Right ventricle myocardium superior (tissue), 1 donor: ENCODE measurements at places on chromosomes 13 and 19.
A peak's percentile ranks its signal among the peaks of the same experiment; 100 is the strongest.

DNA sequence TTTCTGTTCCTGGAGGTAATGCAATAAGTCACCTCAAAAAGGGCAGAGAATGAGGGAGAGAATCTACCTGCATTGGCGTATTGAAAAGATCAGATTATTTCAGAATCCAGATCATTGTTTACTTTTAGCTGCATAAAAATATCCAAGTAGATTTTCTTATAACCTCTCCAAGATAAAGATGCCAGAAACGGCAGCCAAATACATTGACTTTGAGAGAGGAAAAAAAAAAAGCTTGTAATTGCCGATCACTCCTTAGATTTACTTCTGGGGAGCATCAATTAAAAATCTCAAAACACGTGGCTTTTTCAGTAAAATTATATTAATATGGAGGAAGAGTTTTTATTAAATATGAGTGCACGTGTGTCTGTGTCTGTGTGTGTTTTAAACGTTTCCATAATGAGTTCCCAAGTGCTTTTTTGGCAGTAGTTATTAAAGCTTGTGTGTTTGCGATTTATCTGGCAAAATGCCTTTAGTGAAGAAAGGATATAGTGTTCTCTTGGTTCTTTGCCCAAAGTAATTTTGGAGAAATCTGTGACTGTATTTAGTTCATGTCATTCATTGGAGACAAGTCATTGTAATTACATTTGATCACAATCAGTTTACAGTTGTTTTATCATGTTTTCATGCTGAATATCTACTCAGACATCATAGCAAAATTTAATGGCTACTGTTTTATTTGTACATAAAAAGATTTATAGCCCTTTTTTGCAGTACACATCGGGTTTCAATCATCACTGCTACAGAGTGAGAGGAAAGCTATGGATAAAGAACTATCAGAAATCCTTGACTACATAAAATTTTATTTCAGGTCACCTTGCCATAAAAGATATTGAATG lies 176.1 kb downstream of the TM9SF2 start:
- no peak for DNase-seq

GRCh38 chr13:44768775-44769581 lies 192.8 kb upstream of the TSC22D1 start:
- no peak for DNase-seq

- no peak for DNase-seq
Observed at GRCh38 chr13:96075953-96076543, 13.9 kb upstream of the HS6ST3 start.

- DNase-seq = no peak
Observed at GRCh38 chr19:51448411-51449016, 9.7 kb downstream of the SIGLEC8 start.

GRCh38 chr13:41639955-41640780 lies 182.8 kb downstream of the RGCC start:
- DNase-seq = no peak

DNA sequence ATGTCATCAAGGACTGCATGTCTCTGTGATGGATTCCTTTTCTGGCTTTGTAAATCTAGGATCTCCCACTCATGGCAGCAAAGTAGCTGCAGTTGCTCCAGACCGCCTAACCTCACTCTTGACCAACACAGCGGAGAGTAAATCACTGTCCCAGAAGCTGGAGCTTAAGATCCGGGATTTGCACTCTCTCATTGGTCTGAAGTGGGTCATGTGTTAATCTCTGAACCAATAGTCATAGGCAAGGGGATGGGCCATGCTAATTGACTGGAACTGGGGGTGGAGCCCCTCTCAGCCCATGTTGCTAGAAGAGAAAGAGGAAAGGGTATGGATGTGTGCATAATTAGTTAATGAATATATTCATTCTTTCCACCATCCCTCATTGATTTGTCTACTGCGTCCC lies 34.0 kb downstream of the VAV1 start:
- DNase-seq = no peak

DNA sequence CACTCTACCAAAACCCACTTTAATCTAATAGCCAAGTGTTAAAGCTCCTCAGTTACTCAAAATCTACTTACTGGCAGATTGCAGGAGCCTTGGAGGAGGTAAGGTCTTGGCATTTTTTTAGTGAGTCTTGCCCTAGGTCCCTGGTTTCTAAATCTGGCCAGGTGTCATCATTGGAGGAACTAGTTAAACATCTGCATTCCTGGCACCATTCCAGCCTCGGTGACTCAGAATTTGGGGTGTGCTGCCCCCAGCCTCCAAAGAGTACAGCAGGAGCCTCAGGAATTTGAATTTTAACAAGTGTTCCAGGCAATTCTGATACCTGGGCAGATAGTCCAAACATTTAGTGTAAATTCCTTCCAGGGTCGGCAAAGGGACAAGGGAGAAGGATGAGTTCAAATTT lies 37.4 kb downstream of the KLF5 start:
- no peak for DNase-seq

- DNase-seq = no peak
Observed at GRCh38 chr13:26386026-26386425, 132.1 kb downstream of the CDK8 start.

GRCh38 chr19:36775768-36776167 lies 3.2 kb upstream of the ZNF850 start:
- DNase-seq = peak; percentile 49

GRCh38 chr13:51275101-51275500 lies 52.9 kb downstream of the FAM124A start:
- no peak for DNase-seq

DNA sequence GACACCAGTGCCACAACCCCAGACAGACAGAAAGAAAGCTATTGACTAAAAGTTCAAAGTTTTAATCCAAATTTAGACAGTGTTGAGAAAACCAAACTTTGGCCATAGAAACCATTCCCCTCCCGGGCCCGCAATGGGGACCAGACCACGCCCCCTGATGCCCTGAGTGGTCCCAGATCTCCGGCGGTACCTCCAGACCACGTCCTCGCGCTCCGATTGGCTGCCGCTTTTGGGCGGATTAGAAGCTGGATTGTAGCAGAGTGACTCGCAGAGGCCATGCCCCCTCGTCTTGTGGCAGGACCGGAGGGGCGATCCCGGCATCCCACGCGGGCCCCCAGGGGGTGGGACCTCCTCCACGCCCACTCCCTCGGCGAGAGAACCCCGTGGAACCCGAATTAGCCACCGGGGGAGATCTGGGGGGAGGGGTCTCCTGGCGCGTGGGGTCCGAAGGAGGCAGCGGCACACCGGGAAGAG lies 797 bp upstream of the HSD17B14 start:
- peak; percentile 89 for DNase-seq

GRCh38 chr19:17086120-17086519 lies 10.5 kb downstream of the MYO9B start:
- DNase-seq = no peak

DNA sequence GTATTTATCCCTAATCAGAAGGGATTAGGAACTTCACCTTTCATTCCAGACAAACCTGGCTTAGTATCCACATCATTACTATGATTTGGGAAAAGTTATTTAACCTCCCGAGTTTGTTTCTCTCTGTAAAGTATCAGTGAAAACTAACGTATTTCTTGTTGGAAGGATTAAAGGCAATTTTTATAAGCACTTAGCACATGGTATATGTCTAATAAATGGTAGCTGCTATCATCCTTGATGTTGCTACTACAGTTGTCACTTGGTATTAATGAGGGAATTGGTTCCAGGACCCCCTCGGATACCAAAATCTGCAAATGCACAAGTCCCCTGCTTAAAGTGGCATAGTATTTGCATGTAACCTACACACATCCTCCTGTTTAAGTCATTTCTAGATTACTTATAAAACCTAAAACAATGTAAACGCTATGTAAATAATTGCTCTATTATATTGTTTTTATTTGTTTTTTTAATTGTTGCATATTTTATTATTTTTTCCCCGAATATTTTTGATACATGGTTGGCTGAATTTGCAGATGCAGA lies 42.7 kb upstream of the FAM124A start:
- DNase-seq = no peak

GRCh38 chr19:29478578-29479565 lies 46.9 kb upstream of the VSTM2B start:
- no peak for DNase-seq

DNA sequence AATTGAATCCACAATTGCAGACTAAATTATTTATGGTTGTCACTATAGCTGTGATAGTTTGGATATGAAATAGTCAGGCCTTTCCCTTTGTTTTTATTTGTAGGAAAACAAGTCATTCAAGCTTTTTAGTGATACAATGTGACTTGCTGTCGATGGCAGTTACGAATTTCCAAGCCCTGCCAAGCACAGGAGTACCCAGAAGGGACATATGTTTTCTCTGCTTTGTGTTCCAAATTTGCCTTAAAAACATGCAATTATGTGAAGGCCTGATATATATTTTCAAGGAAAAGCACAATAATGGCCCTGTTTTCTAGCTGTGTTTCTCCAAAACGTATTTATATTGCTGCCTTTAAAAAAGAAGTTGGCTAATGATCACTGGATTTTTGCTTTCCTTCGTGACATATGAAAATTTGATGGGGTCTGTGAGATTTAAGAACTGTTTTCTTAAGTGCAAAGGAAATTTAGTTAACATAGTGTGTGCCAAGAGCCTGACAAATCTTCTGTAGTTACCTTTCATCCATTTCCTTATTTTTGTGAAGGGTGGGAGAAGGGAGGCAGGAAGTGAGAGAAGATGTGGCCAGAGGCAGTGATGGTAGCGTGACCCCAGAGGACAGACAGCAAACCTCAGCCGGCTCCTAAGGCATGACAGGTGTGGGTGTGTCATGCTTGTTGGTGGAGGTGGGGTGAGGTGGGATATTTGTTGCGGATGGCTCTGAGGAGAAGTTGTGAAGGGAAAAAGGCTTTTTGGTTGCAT lies 79.6 kb downstream of the TEX26 start:
- no peak for DNase-seq

DNA sequence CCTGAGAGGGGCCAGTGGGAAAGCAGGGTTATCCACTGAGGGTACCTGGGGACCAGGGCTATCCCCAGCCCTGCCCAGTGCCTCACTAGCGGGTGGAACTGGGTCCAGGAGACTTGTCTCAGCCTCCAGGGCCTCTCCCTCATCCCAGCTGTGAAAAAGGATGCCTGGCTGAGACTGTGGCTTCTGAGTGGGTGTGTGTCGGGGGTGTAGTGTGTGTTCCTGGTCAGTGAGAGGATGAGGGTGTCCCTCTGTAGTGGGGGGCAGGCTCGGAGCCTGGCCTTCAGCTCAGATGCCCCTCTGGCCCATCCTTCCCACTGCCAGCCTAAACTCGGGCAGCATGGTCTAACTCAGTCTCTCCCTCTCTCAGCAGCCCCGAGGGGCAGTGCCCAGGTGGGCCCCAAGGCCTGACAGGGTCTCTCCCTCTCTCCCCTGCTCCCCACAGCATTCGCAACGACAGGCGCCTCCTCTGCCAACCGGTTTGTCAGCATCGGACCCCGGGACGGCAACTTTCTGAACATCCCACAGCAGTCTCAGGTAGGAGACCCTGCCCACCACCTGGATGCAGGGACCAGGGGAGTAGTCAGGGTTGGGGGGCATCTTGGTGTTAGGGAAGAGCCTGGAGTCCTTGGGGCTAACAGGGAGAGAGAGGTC lies 12.7 kb downstream of the LYL1 start:
- peak; percentile 27 for DNase-seq

- no peak for DNase-seq
Observed at GRCh38 chr13:69857183-69857821, 250.3 kb upstream of the ATXN8OS start.

GRCh38 chr19:47492137-47492533 lies 8.1 kb upstream of the KPTN start:
- no peak for DNase-seq

- DNase-seq = peak; percentile 26
Observed at GRCh38 chr13:67416047-67416925, 186.2 kb upstream of the PCDH9 start.

GRCh38 chr13:91270031-91270430 lies 77.5 kb upstream of the MIR17HG start:
- no peak for DNase-seq

- no peak for DNase-seq
Observed at GRCh38 chr13:48592688-48593049, 59.8 kb upstream of the RCBTB2 start.

GRCh38 chr19:45526143-45526542 lies 18.9 kb downstream of the VASP start:
- DNase-seq = peak; percentile 79

GRCh38 chr13:99860745-99861144 lies 110.8 kb downstream of the ZIC5 start:
- DNase-seq = no peak

DNA sequence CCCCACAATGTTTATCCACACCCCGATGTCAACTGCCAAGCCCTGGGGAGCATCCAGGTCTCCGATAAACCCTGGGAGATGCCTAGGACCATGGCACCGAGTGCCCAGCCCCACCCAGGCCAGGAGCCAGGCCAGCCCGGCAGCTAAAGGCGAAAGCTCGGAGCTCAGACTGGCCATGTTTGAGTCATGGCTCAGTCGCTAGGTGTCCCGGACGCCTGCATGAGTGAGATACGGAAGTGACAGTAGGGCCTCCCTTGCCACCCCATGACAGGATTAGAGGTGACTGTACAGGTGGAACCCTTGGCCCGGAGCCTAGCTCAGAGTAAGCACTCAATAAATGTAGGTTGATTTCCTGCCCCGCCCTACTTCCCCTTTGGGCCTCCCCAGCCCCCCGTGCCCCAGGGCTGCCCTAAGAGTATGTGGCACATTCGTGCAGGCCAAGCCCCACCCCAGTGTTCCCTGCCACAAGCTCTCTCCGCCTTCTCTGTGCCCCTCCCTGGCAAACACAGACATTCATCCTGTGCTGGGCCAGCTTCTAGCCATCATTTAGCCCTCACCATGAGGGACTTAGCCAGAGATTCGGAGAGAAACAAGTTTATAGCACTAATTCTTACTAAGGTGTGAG lies 5.8 kb upstream of the TPM4 start:
- peak; percentile 72 for DNase-seq

DNA sequence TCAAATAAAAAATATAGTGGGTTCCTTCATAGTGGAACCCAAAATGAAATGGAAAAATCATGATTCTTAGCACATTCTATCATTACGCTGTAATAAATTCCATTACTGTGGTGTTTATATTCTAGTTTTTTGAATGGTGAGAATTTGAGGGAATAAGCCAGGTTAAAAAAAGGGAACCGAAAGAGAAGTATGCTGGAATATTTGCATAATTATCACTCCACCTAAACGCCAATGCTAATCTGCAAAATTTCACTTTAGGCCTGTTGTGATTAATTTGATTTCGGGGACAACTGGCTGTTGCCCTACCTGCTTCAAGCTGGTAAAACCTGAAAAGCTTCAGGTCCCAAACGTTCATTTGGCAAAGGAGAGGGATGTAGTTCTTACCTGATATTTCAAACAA lies 32.1 kb upstream of the SCEL start:
- no peak for DNase-seq

- DNase-seq = no peak
Observed at GRCh38 chr13:36282821-36283432, 14.7 kb downstream of the CCDC169 start.
